Activated CD4-positive, alpha-beta T cell treated with anti-CD3 and anti-CD28 coated beads, Interleukin-2, amount 10 ng/mL, durations not matched to agents 7 days and 5 days (primary cell): ENCODE measurements at places on chromosomes 13 and 19. TPM values are rescaled to one million over a fixed set of nuclear protein-coding genes. Genes with fewer than 3 reads are reported as not detected.

Gene MARK4
- total RNA-seq, result 19.5 TPM

Gene KIR3DL1
- not detected for total RNA-seq

Gene DCT
- total RNA-seq, result 0.15 TPM

Gene PEAK3
- 0.25 TPM for total RNA-seq

Gene KIR3DL2
- total RNA-seq, result 3.1 TPM

- no peak for DNase-seq
Measured at GRCh38 chr13:113656003-113656588, 1.9 kb downstream of the ATP4B start.

DNA sequence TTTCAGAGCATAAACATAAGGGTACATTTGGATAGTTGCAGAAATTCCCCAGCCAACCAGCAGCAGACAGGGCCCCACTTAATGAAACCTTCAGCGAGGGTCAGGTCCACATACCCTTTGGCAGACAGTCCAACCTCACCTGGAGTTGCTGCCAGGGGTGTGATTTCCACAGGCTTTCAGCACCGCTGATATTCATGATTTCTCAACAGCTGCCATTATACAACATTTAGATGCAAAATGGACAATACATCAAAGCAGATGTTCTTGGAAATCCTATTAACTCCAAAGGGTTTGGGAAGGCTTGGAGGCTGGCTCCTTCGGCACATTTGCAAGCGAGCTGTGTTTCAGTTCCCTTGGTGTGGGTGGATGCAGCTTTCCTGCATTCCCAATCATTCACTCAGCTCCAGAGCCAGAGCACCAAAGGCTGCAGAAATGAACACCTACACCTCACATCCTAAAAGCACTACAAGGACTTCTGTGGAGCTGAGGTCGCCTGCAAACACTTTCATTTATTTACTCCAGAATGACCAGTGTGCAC lies 147.2 kb upstream of the VSTM2B start:
- DNase-seq, result no peak

- no peak for DNase-seq
Measured at GRCh38 chr19:18764591-18765051, 26.5 kb downstream of the COMP start.

DNA sequence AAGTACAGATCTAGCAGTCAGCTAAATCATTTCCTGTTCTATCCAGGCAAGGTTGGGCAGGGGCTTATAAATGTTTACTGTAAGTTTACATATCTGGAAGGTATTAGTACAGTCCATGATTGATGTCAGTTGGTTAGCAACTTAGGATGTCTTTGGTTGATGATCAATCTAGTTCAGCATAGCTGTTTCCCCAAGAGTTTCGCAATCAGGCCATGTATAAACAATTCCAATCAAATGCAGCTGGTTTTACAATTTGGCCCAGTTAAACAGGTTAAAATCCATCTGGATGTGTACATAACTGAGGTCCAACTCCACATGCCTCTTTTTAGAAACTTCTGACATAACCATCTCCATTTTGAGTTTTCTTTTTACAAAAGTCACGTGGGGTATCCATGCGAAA lies 6.9 kb downstream of the ZNF221 start:
- DNase-seq, result no peak
